NCI-H345 (cell line): ENCODE measurements at places on chromosomes 1 and 21.

DNA sequence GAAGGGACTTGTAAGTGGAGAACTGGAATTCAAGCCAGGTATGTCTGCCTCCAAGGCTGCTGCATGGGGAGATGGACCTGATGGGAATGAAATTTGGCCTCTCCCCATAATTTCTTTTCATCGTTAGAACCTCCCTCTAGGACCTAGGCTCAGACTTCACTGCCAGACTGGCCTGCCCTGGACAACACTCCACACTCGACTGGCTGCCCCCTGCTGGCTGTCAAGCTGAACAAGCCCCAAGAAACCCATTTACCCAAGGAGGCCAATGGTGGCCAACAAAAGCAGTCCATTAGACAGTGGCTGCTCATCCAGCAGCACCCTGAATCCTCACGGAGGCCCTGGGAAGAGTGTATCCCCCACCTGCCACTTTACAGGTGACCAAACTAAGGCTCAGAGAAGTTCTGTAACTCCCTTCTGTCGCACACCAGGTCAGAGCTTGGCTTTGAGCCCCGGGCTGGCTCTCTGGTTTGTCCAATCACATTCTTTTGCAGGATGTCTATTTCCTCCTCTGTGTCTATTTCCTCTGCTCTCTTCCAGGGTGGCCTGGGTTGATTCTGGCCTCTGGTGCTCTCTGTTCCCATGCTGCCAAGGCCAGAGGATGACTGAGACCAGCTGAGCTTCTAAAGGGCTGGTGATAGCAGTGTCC is 3.8 kb downstream of the RNF186 start:
- no peak for DNase-seq

DNA sequence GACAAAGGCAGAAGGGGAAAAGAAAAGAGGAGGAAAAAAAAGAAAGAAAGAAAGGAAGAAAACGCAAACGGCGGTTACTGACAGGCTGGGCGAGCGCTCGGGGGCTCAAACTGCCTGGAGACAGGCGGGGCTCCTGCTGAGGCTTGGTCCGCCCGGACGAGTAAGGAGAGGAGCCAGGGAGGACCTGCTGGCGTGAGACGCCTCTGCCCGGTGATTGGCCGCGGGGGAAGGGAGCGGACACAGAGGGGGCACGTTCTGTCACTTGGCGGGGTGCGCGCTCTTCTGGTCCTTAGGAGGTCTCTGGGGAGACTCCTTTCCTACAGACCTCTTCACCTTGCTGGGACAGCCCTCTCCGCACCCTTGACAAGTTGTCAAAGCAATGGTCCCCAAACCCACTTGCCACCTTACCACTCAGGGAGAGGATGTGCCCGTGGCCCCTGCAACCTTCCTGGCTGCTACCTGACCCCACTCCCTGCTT is 791 bp upstream of the PIK3R3 start:
- peak; percentile 92 for DNase-seq

DNA sequence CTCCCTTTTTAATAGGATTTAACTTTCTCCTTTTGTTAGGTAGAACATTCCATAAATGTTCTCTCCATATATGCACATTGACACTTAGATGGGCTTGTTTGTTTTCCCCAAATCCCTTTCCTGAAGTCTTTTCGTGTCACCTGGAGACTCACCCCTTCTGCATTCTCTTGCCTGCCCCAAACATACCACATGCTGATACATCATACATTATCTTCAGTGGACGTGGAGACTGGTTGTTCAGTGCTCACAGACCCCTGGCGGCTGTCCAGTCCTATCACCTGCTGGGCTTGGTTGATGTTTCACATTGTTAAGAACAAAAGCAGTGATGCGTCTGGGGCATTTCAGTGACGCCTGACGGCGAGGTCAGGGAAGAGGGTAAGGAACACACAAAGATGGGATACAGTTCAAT is 22.2 kb downstream of the FMOD start:
- DNase-seq, result peak; percentile 64

- no peak for DNase-seq
Observed at GRCh38 chr1:13826591-13826990, 126.6 kb downstream of the PRDM2 start.

GRCh38 chr1:225670806-225671733 is 18.1 kb upstream of the ENAH start:
- no peak for DNase-seq

GRCh38 chr1:113255038-113255719 is 135.1 kb upstream of the MAGI3 start:
- peak; percentile 37 for DNase-seq

DNA sequence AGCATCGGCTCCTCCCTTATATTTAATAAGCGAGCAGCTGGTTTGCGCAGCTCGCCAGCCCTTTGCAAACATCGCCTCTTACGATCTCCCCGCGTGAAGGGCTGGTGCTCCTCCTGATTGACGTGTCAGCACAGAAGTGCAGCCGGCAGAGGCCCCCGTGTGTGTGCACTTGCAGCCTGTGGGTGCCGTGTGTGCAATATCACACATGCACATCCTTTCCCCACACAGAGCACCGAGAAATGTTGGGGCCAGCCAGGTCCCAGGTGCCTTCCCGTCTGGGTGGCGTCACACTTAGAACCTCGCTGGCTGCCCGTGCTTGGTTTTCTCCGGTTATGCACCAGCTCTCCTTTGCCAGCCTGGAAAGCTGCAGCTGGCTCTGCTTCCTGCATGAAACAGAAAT is 126.6 kb upstream of the AJAP1 start:
- peak; percentile 88 for DNase-seq

GRCh38 chr1:230702934-230703678 is 10.8 kb downstream of the AGT start:
- DNase-seq, result no peak

- DNase-seq, result no peak
Observed at GRCh38 chr1:223301371-223301770, 62.6 kb downstream of the SUSD4 start.

- DNase-seq, result no peak
Observed at GRCh38 chr1:200665861-200666260, 3.8 kb downstream of the DDX59 start.

DNA sequence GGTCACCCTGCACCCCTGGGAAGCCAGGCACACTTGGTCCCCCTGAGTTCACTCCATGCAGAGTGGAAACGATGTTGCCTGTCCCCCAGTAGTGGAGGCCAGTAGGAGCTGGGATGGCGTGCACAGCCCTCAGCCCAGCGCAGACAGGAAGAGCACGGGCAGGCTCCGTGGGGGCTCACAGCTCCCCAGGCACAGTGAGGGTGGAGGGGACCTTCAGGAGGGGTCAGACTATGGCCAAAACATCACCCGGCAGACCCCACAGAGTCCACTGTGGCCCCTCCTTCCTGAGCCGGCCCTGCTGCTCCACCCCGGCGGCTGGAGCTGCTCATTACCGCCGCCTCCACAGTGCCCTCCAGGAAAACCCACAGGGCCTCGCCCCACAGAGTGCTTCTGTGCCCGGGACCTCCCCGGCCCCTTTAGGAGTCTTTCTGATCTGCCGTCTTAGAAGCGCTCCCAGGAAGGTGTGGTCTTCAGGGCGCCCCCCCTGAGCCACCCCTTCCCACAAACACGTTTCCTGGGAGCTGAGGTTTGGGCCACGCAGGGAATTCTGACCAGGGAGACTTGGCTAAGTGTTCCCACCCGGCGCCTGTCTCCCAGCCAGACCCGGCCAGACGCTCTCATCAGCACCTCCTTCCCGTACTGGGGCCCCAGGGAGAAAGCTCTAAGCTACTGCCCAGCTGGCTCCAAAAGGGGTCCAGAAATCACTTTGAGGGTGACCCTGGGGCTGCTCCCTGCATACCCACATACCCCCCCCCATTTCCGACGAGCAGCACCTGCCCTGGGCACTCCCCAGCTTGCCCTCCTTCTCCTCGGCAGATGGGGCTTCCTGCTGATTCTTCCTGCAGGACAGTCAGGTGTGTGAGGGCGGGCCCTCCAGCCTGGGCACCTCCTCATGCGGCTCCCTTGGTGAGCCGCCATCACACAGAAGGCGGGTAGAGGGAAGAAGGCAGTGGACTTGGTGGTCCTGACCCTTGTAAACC is 38.8 kb downstream of the RIPK4 start:
- no peak for DNase-seq

GRCh38 chr1:12085643-12086260 is 22.6 kb downstream of the TNFRSF8 start:
- no peak for DNase-seq

GRCh38 chr1:25563330-25564215 is 20.2 kb downstream of the LDLRAP1 start:
- no peak for DNase-seq

GRCh38 chr1:152735648-152736047 is 22.2 kb upstream of the KPRP start:
- DNase-seq, result no peak

GRCh38 chr1:9211291-9211811 is 23.2 kb upstream of the H6PD start:
- no peak for DNase-seq

GRCh38 chr1:10698726-10699469 is 97.5 kb downstream of the CASZ1 start:
- DNase-seq, result no peak

GRCh38 chr1:9726406-9726805 is 74.9 kb downstream of the PIK3CD start:
- DNase-seq, result no peak

GRCh38 chr1:36941316-36941978 is 92.9 kb downstream of the GRIK3 start:
- no peak for DNase-seq

GRCh38 chr1:150808121-150808520 is at the start of gene CTSK:
Gene CTSK (minus strand): TSS chr1:150808260. CDS start chr1:150806805, 1,455 bp downstream.
- DNase-seq, result no peak
